Pulmonary artery endothelial cell (primary cell): ENCODE measurements at places on chromosomes 7 and 10.

DNA sequence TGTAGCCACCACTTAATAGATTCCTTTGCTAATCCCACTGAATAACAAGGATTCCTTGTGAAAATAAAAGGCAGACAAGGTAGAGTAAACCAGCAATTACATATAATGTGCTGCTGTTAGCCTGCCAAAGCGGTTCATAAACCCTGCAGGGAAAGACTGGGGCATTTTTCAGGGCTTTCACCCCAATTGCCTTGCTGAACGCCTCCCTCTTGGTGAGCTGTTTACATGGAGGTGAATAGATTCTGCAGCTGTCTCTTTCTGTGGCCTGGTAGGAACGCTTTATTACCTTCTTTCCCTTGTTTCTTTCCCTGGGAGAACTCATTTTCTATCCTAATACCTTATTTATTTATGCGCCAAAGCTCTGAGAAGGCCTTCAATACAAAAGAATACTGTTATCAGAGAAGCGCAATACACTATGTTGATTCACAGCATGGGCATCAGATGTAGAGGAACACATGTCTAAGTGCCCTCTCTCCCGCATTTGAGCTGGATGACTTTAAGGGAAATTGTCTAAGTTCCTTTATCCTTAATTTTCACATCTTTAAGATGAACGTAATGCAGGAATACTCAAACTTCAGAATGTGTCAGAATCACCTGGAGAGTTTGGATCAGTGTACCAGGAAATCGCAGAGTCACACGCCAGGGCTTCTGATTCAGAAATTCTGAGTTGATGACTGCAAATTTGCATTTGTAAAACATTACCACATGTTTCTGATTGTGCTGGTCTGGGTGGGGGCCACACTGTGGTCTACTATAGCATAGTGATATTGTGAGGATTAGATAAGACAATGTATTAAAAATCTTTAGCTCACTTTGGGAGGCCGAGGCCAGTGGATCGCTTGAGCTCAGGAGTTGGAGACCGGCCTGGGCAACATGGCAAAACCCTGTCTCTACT is 1203.8 kb downstream of the SORCS3 start:
- no peak for DNase-seq

DNA sequence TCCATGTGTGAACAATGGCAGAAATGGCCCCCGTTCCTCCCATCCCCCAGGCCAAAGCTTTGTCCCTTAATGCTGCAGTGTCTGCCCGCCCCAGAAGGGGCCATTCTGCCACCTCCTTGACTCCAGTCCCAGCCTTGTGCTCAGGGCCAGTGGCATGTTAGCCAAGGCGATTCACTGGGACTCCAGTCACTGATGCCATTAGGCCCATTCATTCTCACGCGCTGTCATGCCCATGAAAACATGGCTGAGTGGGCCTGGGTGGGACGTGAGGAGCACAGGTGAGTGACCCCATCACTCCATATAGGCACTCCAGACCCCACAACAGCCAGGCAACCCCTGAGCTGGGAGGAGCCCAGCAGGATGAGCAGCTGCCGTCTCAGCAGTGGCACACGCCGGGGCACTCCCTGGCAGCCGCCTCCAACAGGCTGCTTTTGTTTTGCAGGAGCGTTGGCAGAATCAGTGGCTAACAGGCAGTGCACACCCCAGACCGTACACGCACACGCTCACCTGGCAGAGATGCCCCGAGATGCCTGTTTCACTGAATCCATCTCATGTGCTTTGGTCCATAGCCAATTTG is 79.5 kb downstream of the TCERG1L start:
- DNase-seq: no peak

GRCh38 chr7:27551803-27552400 is 110.8 kb downstream of the HIBADH start:
- DNase-seq: no peak

GRCh38 chr10:71127104-71127503 is 85.3 kb upstream of the UNC5B start:
- DNase-seq: no peak

DNA sequence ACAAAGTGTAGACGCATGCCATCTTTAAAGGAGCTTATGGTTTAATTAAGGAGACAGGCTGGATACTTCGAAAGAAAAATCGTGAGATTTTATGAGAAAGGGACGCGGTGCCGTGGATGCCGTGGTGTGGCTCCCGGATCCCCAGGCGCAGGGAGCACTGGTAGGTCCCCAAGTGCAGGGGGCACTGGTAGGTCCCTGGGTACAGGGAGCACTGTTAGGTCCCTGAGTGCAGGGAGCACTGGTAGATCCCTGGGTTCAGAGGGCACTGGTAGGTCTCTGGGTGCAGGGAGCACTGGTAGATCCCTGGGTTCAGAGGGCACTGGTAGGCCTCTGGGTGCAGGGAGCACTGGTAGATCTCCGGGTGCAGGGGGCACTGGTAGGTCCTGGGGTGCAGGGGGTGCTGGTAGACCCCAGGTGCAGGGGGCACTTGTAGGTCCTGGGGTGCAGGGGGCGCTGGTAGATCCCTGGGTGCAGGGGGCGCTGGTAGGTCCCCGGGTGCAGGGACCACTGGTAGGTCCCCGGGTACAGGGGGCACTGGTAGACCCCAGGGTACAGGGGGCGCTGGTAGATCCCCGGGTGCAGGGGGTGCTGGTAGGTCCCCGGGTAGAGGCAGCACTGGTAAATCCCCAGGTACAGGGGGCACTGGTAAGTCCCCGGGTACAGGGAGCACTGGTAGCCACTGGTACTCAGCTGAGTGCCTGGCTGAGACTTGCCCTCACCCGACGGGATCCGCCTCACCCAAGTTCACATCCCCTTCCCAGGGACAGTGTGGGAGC is 14.1 kb downstream of the PRKAG2 start:
- no peak for DNase-seq

GRCh38 chr7:2011266-2012043 is 221.3 kb downstream of the MAD1L1 start:
- DNase-seq: no peak

GRCh38 chr7:47741984-47742383 is 160.1 kb upstream of the TNS3 start:
- DNase-seq: no peak

GRCh38 chr7:114988026-114988425 is 66.1 kb downstream of the MDFIC start:
- no peak for DNase-seq

- no peak for DNase-seq
Observed at GRCh38 chr7:156652886-156653568, 12.5 kb downstream of the RNF32 start.

DNA sequence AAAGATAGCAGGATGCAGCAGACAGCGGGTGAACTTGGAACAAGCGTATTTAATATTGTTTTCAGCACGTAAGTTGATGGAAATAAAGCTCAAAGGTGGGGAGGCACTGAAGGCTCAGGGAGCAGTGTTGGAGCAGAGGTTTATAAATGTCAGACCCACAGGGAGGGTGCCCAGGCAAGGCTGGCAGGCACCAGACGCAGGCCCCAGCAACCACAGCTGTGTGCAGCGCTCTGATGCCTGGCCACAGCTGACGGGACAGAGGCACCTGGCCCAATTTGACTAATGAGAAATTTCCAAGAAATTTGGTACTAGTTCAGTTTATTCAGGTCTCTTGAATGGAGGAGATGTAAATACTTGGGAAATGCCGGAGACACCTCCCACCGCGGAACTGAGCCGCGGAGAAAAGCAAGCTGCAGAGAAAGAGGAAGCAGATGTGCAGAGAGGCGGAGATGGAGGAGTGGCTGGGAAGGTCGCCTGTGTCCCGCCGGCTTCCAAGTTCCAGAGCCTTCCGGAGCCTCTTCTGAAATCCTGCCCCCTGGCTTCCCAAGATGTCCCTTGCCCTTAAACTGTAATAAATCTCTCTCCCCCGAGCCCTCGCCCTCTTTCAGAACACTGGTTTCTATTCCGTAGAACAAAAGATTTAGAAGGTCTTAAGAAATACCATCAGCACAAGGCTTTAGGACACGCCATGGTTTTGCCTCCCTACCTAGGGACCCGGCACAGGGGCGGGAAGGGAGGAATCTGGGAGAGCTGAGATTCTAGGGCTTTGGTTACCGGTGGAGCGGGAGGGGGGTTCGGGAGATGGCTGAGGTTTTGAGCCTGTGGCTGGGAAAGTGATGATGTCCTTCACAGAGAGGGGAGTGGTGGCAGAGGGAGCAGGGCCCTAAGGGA is 38.4 kb upstream of the PLXNA4 start:
- DNase-seq: no peak

- no peak for DNase-seq
Observed at GRCh38 chr7:945147-945555, 9.3 kb downstream of the ADAP1 start.

- no peak for DNase-seq
Observed at GRCh38 chr7:86748843-86749719, 105.4 kb downstream of the GRM3 start.

DNA sequence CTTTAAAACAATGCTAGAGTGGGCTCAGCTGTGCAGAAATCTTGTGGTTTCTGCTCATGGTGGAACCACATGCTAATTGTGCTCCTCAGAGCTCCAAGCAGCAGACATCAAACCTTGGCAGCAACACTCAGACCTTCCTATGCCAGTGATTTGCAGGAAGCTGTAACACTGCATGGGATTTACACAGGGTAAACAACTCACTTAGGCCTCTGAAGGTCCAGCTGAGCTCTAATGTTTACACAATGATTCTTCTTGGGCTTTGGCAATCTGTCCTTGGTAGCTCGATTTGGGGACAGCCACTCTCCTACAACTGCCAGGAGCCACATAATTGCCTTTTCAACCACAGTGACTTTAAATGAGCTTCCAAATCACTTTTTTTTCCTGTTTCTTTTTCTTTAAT is 97.7 kb upstream of the PDLIM1 start:
- DNase-seq: no peak

- no peak for DNase-seq
Observed at GRCh38 chr10:103983367-103983911, 16.5 kb downstream of the SLK start.

GRCh38 chr10:132703419-132704007 is 82.4 kb downstream of the NKX6-2 start:
- DNase-seq: no peak

GRCh38 chr7:39703144-39703543 is 79.8 kb downstream of the RALA start:
- DNase-seq: no peak

- no peak for DNase-seq
Observed at GRCh38 chr7:27942711-27943110, 202.7 kb downstream of the TAX1BP1 start.

GRCh38 chr10:84924131-84924530 is 595.7 kb downstream of the CCSER2 start:
- DNase-seq: no peak

DNA sequence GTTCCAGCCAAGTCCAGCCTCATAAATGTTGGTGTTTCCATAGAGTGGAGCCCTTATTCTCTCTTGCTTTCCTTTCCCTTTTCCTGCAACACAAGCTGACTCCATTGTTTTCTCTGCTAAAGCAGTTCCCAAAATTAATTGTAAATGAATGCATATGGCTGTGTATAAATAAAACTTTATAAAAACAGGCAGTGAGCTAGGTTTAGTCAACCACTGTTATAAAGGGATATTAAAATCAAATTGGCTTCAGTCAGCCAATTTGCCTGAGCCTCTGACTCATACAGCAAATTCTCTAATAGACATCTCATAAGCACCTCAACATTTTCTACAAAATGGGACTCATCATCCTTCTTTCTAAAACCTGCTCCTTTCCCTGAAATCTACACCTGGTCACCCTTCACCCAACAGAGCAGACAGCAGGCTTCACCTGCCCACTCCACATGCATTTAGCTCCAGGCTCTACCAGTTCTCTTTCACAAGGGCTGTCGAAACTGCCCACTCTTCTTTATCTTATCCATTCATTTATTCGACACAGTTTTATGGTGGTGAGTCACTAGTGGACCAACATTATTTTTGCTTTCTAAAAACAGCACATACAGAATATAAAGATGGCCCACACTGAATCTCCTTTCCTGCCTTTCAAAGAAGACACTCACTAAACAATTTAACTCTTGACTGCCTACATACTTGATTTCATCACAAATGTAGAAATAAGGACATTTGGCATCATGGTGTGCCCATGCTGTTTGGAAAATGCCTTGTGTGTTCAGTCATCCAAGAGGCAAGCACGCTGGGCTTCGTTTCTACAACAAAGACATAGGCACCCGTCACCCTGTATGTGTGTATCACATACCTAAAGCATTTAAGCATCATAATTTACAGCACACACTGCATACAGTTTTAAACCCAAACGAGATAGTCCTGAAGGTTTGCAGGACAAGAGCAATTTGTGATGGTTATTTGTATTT is 74.6 kb upstream of the C7orf33 start:
- no peak for DNase-seq

GRCh38 chr7:86720306-86720705 is 76.6 kb downstream of the GRM3 start:
- no peak for DNase-seq

DNA sequence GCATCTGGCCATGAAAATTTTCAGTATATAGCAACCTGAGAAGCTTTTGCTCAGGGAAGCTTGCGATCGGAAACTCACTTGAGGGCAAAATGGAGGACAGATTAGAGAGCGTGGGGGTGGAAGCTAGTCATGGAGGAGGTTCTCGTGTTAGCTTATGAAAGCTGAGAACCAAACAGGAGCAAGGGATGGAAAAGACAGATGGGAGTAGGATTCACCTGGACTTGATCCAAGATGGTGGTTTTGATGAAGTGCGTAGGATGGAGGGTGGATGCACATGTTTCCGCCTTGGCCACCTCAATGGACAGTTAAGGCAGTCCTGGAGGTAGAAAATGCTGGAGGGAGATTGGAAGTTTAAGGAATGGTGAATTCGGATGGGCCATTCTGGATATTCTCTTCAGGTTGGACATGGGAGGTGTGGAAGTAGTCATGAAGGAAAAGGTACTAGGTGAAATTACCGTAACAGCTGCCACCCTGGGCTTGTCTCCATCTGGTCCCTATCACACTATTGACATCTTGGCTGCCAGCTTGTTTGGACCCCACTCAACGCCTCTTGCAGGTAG is 6.3 kb upstream of the C10orf95 start:
- no peak for DNase-seq

GRCh38 chr10:9294132-9294663 is 1239.7 kb downstream of the GATA3 start:
- DNase-seq: no peak

DNA sequence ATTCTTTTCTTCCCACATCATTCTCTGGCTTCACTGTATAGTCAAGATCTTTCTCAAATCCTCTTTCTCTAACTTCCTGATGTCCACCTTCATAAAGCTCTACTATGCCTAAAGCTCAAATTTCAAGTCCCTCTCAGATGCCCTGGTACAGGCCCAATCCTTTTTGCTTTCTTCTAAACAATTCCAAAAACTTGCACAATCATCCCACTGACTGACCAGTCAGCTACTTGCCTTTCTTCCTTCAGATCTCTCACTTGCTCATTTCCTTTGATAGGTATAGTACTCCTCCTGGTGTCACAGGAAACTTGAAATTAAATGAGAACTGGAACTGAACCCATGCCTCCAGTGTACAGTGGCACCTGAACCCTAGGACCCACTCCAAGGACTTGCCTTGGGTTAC is 18.2 kb downstream of the SEC31B start:
- DNase-seq: no peak
